ENCODE measurements at places on chromosomes 12 and 14.

- no peak for DNase-seq
Measured at GRCh38 chr14:62722406-62722805, 322.9 kb downstream of the KCNH5 start.

DNA sequence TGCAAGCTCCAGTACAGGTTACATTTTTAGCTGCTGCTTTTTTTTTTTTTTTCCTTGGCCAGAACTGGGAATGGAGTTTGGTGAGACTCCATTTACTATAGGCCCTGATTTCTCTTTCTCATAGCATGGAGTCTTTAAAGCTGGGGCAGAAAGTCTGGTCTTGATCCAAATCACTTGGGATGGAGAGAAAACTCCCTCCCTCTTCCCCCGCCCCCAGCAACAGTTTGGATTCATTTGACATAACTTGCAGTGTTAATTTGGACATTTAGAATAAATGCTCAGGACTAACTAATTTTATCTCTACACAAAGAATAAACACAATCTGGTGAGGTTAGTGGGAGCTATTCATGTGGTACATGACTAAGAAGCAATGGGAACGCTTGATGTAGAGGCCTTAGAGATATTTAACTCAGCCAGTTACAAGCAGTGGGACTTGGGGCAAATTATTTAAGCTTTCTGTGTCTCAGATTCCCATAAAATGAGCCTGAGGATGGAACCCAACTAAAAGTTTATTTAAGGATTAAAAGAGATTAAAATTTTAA, 107.3 kb upstream of the ARHGAP5 start:
- DNase-seq: no peak

GRCh38 chr12:92051441-92051840, 94.2 kb downstream of the BTG1 start:
- DNase-seq: no peak

- DNase-seq: no peak
Measured at GRCh38 chr14:51901475-51902024, 41.1 kb downstream of the GNG2 start.

DNA sequence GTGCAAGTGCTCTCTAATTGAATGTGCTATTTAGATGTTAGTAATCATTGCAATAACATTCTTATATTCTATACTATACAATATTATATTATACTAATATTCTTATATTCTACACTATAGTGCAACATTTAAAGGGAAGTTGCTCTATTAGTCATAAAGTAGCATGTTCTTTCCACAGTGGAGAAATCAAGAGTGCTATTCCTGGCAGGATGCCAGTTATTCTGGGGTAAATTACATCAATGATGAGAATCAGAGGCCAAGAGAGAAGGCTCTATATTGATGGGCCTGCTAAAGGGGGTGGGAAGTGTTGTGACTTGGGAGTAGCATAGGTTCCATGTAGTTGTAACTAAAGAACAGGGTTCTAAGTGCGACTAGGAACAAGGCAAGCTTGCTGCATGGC, 121.5 kb downstream of the SLC15A5 start:
- no peak for DNase-seq

- no peak for DNase-seq
Measured at GRCh38 chr14:101078170-101078891, 174.8 kb upstream of the RTL1 start.

- DNase-seq: no peak
Measured at GRCh38 chr12:83349907-83350611, 663.4 kb downstream of the TMTC2 start.

DNA sequence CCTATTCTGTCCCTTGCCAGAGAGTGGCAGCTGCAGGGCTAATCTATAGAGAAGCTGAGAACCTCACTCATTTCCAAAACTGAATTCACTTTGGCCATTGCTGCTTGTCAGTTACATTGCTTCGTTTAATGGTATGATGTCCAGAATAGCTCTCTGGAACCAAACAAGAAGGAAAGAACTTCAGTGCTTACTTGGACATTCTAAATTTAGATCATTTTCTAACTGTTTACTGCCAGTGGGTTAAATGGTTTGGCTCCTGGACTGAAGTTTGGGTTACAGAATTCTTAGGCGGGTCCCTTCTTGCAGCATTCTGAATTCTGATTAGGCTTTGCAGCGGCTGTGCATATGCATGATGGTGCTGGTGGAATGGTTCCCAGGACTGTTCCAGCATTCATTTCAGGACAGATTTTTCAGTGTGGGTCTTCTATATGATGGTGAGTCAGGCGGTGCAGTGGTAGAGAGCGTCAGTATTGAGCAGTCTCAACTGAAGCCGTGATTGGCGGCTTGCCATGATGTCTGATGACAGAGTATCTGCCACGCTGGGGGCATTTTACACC, 148.7 kb downstream of the DYRK2 start:
- DNase-seq: no peak

DNA sequence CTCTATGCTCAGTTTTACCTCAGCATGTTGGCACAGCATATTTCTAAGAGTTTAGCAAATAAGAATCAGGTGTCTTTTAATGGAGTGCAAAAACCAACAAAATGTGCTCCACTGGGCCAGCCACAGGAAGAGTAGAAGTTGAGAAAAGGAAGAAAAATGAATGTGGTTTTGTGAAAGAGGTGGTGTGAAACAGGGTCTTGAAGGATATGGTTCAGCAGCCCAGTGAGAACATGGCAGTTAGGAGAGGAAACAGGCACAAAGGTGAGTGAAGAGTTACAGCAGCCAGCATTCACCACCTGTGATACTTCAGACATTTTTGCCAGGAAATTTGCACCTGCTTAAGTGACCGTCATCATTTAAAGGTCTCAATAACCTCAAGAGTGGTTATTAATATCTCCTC, 2.4 kb downstream of the STAB2 start:
- DNase-seq: no peak

GRCh38 chr12:84073401-84073800, 839.2 kb downstream of the SLC6A15 start:
- DNase-seq: no peak

DNA sequence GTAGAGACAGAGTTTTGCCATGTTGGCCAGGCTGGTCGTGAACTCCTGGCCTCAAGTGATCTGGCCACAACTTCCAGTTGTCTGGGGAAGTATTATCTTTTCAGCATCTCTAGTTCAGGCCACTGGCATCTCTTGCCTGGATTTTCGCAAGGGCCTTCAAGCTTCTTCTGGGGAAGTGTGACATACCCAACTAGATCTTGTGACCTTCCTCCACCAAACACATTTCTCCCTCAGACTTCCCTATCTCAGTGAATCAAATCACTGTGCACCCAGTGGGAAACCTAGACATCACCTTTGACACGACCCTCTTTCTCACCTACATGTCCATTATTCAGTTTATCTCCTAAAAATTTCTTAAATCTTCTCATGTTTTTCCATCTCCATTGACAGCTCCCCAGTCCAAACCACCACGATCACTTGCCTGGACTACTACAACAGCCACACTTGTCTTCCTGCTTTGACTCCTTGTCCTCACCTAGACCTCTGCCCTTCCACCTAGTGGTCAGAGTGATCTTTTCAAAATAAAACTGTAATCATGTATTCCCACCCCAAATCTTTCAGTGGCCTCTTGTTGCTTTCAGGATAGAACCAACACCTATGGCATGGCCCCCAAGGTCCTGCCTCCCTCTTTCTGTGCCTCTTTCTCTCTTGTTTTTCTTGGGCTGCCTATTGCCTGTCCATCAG, 3.3 kb downstream of the EEF1AKMT3 start:
- no peak for DNase-seq

DNA sequence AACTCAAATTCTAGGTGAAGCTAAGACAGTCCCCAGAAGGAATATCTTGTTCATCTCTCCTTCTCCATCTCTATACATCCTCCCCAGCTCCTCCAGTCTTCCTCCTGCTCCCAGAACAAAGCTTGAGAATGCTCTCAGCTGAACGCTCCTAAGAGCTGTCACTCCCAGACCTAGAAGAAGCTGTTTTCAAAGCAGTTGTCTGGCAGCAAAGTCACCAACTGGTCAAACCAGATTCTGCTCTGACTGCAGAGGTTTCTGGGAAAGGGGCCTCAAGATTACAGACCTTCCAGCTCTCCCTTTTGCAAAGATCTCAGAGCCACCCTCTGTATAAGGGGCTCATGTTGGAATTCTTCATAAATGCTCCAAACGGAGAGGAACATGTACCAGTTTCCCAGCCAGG, 9.6 kb upstream of the HSPB8 start:
- DNase-seq: no peak

DNA sequence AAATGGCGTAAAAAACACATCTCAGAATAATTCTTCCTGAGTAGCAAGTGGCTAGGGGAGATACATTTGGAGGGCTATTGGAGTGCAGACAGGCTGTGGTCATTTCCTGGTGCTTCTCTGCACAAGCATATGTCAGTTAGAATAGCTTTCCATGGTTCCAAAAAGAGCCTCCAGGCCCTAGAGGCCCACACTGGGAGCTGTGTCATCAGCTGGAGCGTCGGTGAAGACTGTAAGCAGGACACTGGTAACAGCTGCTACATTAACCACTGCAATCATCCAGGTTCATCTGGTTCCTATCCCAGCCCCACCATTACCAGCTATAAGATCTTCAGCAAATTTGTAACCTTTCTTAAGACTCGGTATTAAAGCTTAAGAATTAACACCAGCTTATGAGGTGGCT, 31.7 kb upstream of the APPL2 start:
- no peak for DNase-seq

- DNase-seq: peak; percentile 84
Measured at GRCh38 chr12:49060237-49061156, at the start of gene KMT2D. TSS of gene KMT2D (minus strand) at chr12:49060794. CDS start at chr12:49055324, 5,470 bp downstream.

- DNase-seq: no peak
Measured at GRCh38 chr12:8077207-8077606, 4.9 kb upstream of the NECAP1 start.

GRCh38 chr14:85572845-85573244, 42.9 kb downstream of the FLRT2 start:
- no peak for DNase-seq

Data from NCI-H1092 treated with DMSO at 0.1 percent for 48 hours (cell line).